ENCODE measurements at places on chromosomes 3 and 15.

DNA sequence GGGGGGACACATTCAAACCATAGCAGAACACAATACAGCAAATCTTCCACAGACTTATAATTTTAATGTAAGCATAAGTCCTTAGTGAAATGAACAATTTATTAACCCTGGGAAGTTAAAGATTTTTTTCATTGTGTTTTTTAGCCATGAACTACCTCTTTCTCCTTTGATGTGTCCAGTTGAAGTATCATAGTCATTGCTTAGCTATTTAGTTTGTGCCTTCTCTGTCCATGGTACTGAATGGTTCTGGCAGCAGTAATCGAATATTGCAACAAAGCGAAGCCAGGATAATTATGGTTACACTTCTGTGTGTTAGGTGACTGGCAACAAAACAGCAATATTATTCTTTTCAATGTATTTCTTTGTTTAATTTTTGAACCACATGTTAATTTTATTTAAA, 403.0 kb upstream of the ONECUT1 start:
- peak; percentile 15 for DNase-seq

DNA sequence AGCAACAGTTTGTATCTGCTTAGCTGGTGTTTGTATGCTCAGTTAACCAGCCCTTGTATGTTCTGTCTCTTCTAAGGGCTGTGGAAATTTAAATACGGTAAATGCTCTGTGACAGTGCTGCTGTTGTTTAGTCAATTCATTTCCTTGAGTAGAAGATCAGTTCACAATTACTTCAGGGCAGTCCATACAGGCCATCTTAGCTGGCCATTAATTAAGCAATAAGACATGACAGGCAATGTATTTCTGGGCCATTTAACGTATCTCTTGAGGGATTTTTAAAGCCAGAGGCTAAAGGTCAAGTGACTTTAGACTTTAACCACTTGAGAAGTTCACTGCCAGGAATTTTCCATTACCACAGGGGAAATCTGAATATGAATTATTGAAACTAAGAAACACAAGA, 351.8 kb downstream of the ZIC1 start:
- no peak for DNase-seq

- no peak for DNase-seq
Measured at GRCh38 chr15:100651253-100651652, 48.9 kb downstream of the ASB7 start.

DNA sequence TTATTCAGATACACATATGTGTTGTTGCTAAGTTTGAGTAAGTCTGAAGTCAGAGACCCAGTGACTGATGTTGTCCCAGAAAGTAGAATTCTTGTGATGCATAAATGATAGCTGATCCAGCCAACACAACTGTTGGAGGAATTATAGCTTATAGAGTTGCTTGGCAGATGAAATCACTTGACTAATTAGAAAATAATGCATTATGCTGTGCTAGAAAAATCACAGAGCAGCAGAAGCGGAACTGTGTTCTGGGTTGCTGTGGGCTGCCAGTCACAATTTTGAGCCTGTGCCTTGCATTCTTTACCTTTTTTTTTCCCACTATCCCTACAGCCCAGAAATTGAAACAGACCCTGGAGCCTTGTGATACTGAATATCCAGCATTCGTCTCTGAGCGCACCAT, 90.0 kb upstream of the LRTM1 start:
- no peak for DNase-seq

DNA sequence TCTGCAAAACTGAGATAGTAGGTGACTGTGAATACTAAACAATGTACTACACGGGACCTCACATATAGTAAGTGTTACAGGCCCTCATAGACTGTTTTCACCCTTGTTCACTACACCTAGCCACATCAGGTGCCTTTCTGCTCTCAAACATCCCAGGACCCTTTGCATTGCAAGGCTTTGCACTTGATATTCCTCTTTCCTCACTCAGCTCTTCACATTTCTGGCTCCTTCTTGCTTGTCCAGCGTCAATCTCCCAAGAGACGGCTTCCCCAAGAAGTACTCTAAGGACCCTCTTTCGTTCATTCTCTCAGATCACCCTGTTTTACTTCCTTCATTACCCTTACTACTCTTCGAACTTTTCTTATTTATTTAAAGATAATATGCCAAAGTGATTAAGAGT, 10.0 kb downstream of the DENND4A start:
- no peak for DNase-seq
